ENCODE measurements at places on chromosomes 11 and 22. TPM values are rescaled to one million over a fixed set of nuclear protein-coding genes. Genes with fewer than 3 reads are reported as not detected.

DNA sequence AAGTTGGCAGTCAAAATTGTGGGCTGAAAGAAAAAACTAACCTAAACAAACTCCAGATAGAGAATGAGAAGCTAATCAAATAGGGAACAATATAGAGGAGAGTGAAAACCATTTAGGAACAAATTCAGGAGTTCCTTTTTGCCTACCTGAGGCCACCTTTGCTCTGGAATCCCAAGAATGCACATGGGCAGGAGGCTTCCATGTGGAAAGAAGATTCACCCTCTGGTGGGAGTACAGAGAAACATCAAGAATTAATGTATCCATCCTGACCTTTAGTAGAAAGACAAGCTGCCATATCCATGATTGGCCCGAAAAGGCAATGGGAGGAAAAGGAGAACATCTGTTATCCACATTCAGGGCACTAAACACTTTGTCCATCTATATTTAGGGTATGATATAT lies 35.0 kb upstream of the MRGPRX1 start:
- DNase-seq: no peak

DNA sequence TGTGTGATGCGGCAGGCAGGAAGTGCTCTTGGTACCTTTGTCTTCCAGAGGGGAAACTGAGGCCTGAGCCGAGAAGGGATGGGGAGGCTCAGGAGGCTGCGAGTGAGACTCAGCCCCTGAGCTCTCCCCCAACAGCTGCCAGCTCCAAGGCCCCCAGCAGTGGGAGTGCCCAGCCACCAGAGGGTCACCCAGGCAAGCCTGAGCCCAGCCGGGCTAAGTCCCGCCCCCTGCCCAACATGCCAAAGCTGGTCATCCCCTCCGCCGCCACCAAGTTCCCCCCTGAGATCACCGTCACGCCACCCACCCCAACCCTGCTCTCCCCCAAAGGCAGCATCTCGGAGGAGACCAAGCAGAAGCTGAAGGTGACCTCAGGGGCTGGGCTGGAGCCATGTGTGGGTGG lies 3.8 kb upstream of the SUSD2 start:
- DNase-seq: no peak

DNA sequence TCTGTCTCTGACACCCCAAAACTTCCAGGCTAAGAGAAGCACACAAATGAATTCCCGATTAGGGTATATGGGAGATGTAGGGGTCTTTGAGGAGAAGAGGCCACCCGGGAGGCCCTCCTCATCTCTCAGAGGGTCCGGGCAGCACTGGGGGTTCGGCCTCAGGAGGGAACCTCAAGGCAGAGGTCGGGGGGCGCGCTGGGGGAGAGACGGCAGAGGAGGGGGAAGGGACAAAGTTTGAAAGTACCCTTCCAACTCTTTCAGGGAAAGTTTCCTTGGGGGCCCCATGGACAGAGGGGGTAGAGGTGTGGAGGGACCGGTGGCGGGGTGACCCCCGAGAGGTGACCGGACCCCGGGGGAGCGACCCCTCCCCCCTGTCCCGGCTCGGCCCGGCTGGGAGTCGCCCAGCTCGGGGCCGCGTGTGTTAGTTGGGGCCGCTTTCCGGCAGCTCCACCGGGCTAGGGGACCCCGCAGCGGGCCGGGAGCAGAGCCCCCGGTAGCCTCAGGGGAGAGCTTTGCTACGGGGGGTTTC lies 3.3 kb upstream of the GCAT start:
- no peak for DNase-seq

CLTCL1 gene
- polyA plus RNA-seq: 5.1 TPM

- DNase-seq: no peak
Measured at GRCh38 chr22:31977939-31978338, 33.6 kb downstream of the YWHAH start.

GRCh38 chr22:30880847-30881246 lies 87.7 kb downstream of the MORC2 start:
- DNase-seq: no peak

GRCh38 chr11:95506777-95507176 lies 275.8 kb upstream of the SESN3 start:
- DNase-seq: no peak

DNA sequence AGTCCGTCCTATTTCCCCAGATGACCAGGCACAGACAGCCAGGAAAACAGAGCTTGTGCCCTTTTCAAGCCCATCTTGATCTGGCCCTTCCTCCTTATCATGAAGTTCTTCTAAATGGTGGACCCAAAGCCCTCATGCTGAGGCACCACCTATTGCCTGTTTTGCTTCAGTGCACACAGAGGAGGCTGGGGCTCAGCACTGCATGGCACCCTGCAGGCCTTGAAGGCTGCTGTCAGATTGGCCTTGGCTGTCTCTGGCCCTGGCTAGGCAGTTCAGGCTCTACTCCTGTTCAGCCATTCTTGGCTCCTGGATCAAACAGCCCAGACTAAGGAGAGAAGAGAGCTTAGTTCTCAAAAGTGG lies 49.2 kb downstream of the OTOG start:
- DNase-seq: no peak

FLRT1 gene
- polyA plus RNA-seq: not detected

DNA sequence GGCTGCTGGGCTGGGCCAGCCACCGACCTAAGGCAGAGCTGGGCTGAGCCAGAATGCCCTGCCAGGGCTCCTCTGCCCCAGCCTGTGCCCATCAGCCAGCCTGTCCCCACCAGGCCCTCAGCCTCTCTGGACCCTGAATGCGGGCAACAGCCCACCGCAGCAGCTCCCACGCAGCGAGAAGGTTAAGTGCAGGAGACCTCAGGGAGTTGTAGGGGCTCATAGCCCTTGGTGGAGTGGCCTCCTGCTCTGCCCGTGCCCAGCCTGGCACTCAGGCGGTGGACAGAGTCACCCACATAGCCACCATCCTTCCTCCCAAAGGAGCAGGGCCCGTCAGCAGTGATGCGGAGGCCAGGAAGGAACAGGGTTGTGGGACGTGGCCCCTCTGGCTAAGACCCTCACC lies 19.1 kb downstream of the WNT7B start:
- no peak for DNase-seq

DNA sequence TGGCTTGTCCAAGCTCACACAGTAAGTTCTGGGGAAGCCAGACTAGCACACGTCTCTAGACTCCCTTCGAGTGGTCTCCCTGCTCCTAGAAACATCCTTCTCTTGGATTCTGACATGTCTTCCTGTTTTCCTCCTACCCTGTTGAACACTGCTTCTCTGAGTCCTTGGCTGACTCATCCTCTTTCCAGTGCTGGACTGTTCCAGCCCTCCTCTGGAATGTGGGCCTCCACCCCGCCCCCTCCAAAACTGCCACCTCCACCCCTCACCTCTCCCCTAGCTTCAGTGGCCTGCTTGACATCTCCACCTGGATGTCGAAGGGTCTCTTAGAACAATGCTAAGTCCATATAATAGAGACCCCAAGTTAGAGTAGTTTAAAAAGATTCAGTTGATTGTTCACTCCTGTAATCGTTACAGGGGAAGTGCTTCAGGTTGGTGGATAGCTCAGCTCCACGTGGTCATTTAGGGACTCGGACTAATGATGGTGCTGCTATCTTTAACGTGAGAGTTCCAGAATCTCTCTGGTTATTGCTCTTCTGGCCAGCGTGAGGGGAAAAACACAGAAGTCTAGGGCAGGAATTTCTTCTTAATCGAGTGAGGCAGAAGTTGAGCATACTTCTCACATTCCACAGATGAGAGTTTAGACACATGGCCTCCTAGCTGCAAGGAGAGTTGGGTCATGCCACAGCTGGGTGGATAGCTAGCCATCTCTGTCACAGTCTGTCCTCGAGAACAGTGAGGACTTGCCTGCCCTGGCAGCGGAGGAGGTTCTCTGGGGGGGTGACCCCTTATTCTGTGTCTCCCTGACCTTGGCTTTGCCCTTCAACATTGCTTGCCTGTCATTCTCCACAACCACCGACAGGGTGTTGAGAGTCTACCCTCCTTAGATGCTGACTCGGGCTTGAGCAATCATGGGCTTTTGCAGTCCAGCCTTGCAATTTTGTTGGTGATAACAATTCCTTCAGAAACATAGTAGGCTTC lies 4.7 kb upstream of the C11orf96 start:
- DNase-seq: no peak

DNA sequence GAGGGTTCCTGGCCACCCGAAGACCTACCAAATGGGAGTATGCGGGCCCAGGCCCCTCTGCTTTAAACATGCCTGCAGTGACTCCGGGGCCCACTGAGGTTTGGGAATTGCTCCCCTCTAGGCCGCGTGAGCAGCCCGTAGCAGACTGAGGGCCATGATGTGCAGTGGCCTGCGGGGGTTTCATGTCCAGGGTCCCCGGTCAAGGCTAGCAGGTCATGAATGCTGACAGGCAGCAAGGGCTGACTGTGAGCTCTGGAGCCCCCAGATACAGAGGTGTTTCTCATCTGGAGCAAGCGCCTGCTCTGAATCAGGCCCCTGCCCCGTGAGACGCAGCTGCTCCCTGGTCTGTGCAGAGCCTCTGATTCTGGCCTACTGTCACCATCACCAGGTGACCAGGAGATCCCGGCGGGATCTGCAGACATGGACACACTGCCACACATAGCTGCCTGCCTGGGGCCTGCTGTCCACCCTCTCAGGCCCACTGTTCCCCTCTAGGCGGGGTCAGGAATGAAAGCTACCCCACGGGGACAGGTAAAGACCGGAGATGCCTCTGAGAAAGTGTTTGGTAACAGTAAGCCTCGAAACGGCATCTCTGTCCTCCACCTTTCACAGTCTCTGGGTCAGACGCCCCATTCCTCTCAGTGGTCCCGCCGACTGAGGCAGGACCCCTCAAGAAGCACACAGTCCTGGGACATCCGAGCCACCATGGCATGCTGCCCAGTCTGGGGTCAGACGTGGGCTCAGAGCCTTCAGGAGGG lies 73.3 kb downstream of the PARVB start:
- no peak for DNase-seq

CCDC81 gene
- 0.11 TPM for polyA plus RNA-seq

FAR1 gene
- 47.2 TPM for polyA plus RNA-seq
